ENCODE measurements at places on chromosomes 7 and 10.

DNA sequence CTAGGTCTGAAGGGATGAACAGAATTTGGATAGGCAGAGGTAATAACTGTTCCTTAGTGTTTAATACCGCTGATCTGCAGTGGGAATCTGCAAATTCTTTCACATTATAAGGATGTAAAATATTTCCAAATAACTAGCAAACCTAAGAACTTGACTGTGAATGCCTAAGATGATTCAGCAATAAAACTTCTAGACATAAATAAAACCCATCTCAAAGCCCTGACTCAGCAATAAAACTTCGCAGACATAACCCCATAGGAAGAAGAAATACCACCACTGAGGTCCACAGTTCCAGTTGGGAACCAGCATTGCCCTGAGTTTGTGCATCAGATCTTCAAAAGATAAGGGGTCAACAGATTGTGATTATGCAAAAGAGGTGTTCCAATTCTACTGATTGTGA is 354.2 kb downstream of the GFRA1 start:
- DNase-seq: no peak

DNA sequence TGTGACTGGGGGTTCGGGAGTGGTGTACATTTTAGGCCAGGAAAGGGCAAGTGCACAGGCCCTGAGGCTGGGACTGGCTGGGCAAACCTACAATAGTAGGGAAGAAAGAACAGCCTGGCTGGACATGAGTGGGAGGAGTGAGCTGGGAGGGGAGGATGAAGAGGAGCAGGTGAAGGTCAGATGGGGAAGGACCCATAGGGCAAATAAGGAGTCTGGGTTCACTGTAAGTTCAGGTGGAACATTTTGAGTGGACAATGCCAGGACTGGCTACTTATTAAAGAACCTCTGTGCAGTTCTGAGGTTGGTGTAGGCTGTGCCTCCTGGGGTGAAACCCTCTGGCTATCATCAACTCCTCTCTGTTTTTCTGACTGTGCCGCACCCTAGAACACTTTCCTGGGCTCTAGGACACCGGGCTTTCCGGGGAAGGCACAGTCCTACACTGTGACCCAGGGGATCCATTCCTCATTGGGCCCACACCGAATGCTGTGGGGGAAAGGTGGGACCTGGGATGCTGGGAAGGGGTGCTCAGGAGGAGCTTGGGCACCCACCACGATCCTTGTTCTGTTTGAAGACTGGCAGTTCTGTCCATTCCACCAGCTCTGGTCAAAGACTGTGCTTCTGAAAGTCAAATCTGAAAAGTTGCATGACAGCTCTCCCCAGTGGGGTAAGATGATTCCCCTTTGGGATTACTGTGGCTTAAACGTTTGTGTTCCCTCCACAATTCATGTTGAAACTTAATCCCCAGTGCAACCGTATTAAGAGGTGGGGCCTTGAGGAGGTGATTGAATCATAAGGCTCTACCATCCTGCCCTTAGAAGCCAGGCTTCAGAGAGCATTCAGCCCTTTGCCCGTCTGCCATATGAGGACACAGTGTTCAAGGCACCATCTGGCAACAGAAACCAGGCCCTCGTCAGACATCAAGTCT is 4.0 kb upstream of the MMP21 start:
- no peak for DNase-seq

DNA sequence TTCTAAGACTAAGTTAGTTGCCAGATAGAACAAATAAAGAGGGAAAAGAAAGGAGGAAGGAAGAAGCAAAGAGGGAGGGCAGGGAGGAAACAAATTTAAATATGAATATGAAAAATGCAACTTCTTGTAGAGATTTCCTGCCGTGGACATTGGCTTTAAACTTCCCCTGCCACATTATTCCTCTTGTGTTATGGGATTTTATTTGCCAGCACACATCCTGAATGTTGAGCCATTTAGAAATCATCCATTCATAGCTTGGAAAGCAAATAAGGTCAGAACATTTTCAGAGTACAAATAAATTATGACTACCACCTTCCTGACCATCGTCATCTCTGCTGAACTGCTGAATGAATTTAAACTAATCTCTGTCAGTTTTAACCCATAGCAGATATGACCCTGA is 911.9 kb upstream of the LRRN3 start:
- no peak for DNase-seq

- no peak for DNase-seq
Observed at GRCh38 chr7:17279061-17279460, 19.4 kb upstream of the AHR start.

DNA sequence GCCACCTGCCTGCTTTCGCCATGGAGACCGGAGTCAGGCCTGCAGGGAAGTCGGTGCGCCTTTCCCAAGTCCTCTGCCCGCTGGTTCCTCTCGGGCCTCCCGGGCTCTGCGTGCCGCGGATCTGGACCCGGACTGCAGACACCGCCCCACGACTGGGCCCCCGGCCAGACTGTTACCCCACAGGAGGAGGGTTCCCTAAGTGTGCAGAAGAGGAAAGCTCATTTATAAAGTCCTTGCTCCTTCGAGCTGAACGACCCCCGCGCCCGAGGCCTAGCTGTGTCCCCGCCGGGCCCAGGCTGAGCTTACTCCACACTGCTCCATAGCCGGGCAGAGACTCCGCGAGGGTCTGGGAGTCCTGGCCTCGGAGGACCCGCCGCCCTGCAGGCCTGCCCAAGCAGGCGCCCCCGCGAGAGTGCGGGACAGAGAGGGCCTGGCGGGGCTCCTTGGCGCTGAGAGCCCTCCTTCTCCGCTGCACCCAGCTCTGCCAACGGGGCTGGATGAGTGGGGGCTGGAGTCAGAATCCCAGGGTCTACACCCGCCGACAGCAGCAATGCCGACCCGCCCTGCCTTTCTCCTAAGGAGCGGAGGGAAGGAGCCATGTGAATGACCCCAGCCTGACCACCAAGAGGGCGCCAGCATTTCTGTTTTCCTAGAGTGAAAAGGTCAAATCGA is 8.3 kb downstream of the EN2 start:
- no peak for DNase-seq

DNA sequence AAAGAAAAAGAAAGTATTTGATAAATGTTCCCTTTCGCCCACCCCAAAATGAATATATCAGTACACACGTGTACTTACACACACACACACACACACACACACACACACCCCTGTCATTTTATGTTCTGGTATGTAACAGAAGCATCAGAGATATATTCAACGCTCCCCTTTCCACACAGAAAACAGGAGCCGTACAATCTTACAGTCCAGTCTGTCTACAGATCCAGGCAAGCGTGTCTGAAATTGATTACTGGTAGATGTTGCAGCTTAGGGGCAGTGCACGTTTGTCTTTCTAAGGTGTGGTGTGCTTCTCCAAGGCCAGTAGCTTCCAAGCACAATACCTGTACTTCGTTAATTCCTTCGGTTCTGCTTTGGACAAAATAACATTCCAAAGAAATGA is 143.7 kb upstream of the RNF32 start:
- no peak for DNase-seq

DNA sequence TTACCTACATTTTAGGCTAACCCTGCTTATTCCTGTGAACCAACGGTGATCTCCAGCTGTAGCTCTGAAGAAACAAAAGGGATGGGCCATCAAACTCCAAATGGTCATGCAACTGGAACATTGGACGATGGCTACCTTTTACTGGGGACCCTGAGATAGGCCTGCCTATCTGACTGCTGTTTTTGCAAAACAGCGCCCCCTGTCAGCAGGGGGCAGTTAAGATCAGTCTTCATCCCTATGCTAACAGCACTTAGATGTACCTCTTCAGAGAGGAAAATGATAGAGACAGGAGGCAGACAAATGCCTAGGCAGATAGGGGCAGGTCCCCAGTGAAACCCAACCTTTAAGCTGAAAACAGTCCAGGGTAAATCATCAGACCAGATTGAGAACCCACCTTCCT is 1085.4 kb upstream of the SORCS1 start:
- no peak for DNase-seq

DNA sequence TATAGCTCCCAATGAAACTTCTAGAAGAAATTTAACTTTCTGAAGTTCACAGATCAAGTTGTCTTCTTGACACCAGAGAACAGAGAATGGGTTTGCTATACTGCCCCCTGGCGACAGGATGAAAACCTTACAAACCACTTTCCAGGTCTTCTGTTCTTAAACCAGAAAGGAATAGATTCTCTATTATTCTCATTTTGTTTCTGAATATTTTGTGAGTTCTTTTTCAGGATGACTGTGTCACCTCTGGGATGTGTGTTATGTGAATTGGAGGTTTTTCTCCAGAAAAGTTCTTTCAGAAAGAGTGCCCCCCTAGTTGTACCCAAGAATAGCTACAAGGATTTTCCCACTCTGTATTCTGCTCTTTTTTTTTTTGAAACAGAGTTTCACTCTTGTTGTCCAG is 6.3 kb downstream of the IFT22 start:
- DNase-seq: no peak

Data from NCI-H1930 (cell line).